ENCODE measurements at places on chromosomes 1 and 21.
A peak's percentile ranks its signal among the peaks of the same experiment; 100 is the strongest.

GRCh38 chr1:22053017-22053860 is 730 bp downstream of the CDC42 start:
- DNase-seq: peak; percentile 48

- no peak for DNase-seq
Observed at GRCh38 chr1:47844558-47844955, 152.6 kb downstream of the TRABD2B start.

DNA sequence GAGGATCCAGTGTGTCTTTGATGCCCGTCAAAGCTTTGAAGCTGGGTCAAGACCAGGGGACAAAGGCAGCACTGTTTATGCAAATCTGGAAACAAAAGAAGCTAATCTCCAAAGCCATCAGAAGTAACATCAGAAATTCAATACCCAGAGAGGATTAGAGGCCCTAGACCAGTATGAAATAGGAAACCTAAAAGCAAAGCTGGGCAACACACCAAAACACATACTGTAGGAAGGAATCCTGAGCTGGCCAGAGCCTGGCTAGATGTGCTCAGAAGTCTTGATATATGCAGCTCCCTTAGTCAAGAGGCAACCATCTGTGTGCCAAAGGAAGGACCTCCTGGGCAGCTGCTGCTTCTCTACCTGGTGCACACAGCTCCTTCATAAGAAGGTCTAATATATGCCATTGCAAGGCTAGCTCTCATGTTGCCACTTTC is 12.3 kb downstream of the COLGALT2 start:
- peak; percentile 6 for DNase-seq

- DNase-seq: peak; percentile 86
Observed at GRCh38 chr1:206117151-206117948, at the start of gene AVPR1B. TSS of gene AVPR1B (minus strand) at chr1:206117388. CDS start at chr1:206116890, 498 bp downstream.

- no peak for DNase-seq
Observed at GRCh38 chr1:36802018-36802417, 232.3 kb downstream of the GRIK3 start.

GRCh38 chr1:14148526-14148925 is 448.5 kb downstream of the PRDM2 start:
- DNase-seq: no peak

DNA sequence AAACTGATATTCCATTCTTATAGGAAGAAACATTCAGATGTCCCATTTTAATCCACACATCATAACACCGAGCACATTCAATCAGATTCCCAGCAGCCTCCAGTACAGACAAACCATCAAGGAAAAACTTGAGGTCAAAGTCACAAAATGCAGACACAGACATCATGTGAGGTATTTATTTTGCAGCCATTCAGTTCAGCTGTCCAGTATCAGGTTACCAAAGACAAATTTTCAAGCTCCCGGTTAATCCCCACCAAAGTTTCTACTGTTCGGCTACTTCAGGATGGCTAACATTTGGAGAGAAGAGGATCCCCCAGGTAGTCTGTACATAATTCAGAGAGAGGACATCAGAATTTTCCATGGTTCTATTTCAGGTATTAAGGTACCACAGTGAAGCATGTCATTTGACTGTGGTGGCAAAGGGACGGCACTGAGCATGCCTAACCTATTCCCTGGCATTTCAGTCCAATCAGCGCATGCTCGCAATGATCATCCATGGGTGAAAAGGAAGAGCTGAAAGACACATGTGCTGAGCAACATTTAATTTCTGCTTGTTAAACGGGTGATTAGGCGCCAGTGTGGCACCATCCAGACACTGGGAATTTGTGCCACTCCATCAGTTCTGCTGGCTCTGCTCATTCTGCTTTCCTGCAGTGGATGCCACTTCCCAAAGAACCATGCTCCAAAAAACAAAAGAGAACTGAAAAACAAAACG is 13.6 kb upstream of the NDC1 start:
- no peak for DNase-seq

DNA sequence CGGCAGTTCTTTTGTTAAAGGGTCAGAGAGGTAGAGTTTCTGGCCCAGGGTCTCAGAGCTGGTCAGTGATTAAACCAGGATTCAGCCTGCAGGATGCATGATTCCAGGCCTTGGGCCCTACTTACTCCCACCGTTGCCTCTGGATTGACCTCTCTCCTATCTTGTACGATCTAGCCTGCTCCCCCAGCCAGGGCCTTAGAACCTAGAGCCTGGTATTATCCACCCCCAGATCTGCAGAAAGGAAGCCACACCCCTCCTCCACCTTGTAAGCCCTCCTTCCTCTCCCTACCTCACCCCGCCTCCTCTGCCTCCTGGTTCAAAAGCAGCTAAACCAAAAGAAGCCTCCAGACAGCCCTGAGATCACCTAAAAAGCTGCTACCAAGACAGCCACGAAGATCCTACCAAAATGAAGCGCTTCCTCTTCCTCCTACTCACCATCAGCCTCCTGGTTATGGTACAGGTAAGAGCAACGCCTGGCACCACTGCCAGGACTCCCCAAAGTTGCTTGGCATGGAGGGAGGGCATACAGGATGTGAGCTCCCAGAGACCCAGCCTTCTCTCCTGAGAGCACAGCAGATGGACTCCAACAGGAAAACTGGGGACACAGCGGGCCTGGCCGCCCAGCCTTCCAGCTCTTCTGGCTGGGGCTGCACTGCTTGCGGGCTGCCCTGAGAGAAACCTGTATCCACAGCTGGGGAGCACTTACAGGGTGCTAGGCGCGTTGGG is at the start of gene CD52:
Gene CD52, plus strand, starts transcription at position 347 of the 726 bp plus-strand sequence. Its CDS starts 60 bp downstream, at position 407.
- no peak for DNase-seq

DNA sequence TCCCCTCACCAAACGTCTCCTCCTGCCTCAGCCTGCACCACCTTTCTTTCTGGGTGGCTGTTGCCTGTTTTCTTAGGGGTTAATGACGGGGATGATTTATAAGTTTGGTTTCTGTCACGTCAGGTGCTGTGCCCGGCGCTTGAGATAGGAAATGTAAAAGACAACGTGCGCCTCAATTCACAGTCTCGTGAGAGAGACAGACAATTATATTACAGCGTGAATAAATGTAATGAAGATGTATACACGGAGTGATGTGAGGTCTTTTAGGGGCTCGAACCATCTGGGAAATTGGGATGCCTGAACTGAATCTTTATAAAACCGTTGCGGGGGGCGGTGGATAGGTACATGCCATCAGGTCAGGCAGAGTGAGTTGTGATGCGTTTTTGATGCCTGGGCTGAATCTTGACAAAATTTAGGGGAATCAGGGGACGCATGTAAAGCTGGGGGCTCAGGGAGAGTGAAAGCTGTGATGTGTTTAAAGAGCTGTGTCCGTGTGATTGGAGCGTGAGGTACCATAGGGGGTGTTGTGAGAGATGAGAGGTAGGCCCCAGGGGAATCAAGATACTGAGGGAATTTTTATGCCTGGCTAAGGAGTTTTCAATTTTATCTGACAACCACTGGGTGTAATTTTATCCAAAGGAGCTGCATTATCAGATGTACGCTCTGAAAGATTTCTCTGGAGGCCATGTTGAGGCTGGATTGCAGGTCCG is 831 bp downstream of the TIPRL start:
- DNase-seq: peak; percentile 14

DNA sequence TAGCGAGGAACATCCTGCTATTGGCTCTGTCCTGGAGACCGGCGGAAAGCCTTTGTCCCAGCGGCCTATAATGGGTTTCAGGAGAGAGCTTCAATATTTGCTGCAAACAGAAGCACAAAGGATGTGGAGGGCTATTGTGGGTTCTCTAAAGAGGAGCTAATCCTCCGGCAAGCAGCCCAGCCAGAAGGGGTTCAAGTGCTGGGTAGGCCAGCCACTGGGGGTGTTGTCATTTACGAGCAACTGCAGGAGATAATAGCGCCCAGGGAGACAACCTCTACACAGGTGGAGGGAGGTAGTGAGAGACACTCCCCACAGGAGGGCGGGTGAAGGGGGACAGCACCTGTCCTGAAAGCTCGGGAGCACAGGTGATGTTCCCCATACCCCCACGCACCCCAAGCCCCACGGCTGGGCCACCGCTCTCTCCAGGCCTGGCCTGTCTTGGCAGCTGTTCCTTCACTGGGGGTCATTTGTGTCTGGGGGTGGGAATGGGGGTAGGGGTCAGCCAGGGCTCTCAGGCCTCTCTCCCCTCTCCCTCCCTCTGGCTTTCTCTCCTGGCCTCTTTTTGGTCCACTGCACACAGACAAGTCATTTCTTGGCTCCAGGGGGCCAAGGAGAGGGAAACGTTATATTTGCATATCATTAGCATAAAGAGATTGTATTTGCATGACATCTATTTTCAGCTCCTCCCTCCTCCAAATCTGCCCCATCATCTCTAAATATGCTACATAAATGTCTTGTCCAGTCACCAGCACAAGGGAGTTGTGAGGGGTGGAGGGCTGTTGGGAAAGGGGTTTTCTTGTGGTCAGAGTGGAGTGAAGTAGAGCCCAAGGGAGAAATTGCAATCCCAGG is 22.0 kb upstream of the SLC26A9 start:
- peak; percentile 41 for DNase-seq

- no peak for DNase-seq
Observed at GRCh38 chr1:31592132-31592531, 15.8 kb downstream of the TINAGL1 start.

- DNase-seq: no peak
Observed at GRCh38 chr1:161494091-161494735, 11.0 kb upstream of the FCGR2A start.

- DNase-seq: no peak
Observed at GRCh38 chr1:89025928-89026327, 3.3 kb upstream of the GBP3 start.

- DNase-seq: no peak
Observed at GRCh38 chr21:37550157-37550556, 183.6 kb downstream of the DYRK1A start.

GRCh38 chr1:226378071-226378470 is 29.8 kb downstream of the PARP1 start:
- DNase-seq: no peak

GRCh38 chr1:204503122-204503912 is 8.7 kb upstream of the PIK3C2B start:
- peak; percentile 78 for DNase-seq

DNA sequence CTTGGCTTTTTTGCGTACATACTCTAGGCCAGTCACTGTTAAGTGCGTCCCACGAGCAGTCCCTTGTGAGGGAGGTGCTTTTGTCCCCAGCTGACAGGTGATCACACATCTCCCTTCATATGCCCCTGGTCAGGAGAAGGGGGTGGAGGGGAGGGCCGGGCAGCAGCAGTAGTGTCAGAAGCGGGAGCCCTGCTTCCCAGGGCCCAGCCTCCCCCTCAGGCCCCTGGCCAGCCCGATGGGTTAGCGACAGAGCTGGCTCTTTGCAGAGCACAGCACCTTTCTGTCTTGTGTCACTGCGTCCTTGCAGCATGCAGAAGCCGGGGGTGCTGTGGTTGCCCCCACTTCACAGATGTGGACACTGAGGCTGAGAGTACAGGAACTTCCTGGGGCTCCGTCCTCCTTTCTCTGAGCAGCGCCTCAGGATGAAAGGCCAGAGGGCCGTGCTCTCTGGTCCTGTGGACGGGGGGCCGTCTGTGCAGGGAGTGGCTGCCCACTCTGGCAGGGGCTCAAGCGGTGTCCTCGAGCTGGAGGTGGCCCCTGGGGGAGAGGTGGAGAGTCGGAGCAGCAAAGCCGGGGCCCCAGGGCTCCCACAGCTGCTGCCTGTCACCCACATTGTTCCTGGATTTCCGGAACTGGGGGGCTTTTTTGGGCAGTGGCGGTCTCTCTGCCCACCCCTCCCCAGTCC is 5.9 kb downstream of the TMEM201 start:
- DNase-seq: no peak

GRCh38 chr1:212368073-212368484 is 46.6 kb downstream of the PACC1 start:
- DNase-seq: peak; percentile 63

DNA sequence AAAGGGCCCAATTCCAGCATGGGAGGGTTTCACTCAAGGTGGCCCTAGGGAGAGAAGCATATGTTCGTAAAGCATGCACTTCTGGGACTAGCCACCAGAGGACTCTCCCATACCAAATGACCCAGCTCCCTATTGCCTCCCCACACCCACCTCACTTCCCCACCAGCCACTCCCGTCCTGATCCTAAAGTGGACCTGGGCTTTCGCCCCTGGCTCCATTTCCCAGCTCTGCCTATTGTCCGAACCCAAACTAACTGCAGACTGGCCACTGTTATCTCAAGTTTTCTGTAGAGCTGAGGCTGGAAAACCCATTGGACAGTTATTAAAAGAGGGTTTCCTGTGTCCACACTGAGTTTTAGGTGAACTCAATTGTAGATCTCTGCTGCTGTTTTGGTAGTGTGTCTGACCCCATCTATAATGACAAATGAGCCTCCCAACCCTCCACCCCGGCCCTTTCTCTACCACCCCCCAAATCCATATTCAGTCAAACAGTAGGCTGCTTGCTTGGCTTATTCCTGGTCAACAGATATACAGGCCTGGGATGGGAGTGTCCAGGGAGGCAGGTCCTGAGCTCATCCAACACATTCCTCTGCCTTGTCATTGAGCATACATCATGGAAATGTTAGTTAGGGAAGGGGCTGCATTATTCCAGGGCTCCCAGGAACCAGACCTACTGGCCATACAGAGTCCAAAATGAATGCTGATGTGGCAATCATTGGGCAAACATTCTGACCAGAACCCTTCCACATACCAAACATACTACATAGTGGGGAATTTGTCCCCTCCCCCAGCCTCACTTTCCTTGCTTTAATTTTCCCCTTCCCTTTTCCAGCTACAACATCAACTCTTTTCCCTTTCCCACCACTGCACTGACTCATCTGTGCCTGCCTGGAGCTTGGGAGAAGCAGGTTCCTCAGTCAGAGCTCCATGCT is 59.2 kb downstream of the ABCA4 start:
- DNase-seq: peak; percentile 55

DNA sequence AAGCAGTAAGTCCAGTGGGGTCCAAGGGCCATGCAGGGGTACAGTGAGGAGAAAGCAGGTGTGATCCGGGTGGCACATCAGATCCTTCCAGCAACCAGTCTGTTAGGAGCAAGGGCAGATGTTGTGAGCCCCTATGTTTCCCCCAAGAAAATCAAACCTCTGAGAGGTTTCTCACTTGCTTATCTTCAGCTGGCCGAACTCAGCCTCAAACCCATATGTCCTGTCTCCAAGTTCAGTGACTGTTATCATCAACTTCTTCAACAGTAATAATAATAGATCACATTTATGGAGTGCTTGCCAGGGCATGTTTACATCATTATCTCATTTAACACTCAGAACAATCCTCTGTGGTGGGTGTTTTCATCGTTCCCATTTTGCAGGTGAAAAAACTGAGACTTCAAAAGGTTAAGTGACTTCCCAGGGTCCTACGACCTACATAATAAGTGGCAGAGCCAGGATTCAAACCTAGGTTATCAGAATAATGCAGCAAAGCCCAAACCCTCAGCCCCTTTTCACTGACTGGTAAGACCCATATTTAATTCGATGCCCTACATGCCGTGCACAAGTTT is 3.3 kb downstream of the CAPN2 start:
- DNase-seq: no peak

- DNase-seq: no peak
Observed at GRCh38 chr1:167541003-167541402, 12.6 kb downstream of the CREG1 start.

Measured in NCI-H1105 treated with DMSO at 0.1 percent for 48 hours (cell line).